ENCODE measurements at places on chromosomes 3 and 15.

DNA sequence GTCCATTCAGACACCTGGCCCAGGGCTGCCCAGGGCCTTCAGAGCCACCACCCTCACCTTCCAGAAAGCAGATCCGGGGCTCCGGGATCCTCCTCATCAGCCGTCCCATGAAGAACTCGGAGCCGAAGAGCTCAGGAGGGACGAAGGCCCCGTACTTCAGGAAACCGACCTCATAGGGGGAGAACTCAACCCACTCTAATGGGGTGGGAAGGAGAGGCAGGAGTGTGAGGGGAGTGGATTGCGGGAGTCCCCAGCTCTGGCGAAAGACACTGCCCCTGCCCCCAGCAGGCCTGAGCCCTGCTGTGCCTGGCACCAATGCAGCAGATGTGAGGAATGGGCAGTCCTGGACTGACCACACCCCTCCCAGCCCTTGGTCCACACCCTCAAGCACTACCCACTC is 22.6 kb downstream of the PLA2G4D start:
- no peak for DNase-seq

DNA sequence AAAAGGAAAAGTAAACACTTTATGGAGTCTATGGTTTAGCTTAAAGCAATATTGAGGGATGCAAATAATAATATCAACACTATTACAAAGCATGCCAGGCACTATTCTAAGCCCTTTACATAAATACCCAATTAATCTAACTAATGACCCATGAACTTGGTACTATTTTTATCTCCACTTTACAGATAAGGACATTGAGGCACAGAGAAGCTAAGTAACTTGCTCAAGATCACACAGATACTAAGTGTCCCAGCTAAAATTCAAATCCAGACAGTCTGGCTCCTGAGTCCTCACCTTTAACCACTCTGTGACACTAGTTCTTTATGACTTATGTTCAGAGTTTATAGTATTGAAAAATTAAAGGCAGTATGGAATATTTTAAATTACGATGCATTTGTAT is 5.6 kb downstream of the MBD4 start:
- no peak for DNase-seq

- DNase-seq, result no peak
Measured at GRCh38 chr3:46670000-46670890, 23.2 kb downstream of the ALS2CL start.

DNA sequence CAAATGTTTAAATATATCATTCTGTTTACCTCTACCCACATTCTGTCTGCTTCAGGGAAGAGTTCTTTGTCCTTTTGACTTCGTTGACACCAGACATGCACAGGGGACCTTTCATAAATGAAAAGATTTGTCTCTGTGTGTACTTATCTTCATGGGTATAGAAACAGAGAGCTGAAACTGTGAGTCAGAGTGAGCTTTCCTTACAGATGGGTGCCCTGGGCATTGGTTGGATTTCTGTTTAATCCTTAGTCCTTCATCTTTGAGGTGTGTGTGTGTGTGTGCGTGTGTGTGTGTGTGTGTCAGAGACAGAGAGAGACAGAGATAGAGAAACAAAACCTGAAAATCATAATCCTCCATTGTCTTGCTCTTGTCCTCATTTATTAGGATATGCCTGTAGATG is 517.4 kb downstream of the TUSC7 start:
- no peak for DNase-seq

DNA sequence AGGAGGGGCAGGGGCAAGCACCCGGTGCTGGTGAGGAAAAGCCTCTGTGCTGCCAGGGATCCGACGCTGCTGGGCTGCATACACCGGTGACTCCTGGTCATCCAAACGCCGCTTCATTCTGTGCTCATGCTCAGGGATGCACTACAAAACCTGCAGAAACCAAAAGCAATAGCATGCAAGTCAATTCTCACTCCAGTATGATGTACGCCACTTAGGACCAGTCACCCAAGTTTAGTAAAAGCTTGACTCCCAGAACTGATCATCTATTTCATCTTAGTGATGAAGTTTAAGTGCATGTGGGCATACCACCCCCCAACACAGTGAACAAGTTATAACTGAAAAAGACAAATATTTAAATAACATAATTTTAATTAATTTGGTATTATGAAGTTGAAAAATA is 21.2 kb downstream of the SIN3A start:
- no peak for DNase-seq
